ENCODE measurements at places on chromosomes 16 and 17.

- DNase-seq = no peak
Observed at GRCh38 chr16:11298143-11298900, 17.2 kb upstream of the PRM1 start.

GRCh38 chr17:13851889-13852288, 217.4 kb upstream of the COX10 start:
- no peak for DNase-seq

DNA sequence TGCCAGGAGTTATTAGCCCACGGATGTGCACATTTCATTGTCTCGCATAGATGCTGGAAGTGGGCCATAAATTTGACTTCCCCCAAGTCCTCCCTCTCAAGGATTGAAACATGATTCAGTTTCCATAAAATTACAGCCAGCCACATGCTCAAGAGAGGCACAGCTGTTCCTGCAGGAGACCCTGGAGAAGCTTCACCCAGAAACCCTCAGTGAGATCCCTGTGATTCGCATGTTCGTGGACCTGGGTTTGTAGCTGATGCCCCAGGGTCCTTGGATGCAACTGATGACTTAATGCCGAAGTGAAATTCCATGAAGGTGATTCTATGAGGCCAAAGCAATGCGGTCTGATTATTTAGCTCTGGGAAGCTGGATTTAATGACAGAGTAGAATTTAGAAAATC, 24.7 kb upstream of the AQP8 start:
- DNase-seq = no peak

GRCh38 chr16:81116285-81116684, 20.1 kb upstream of the GCSH start:
- no peak for DNase-seq

GRCh38 chr16:48542020-48542473, 67.9 kb downstream of the N4BP1 start:
- no peak for DNase-seq

- DNase-seq = no peak
Observed at GRCh38 chr17:73336408-73337329, 24.9 kb upstream of the CDC42EP4 start.

DNA sequence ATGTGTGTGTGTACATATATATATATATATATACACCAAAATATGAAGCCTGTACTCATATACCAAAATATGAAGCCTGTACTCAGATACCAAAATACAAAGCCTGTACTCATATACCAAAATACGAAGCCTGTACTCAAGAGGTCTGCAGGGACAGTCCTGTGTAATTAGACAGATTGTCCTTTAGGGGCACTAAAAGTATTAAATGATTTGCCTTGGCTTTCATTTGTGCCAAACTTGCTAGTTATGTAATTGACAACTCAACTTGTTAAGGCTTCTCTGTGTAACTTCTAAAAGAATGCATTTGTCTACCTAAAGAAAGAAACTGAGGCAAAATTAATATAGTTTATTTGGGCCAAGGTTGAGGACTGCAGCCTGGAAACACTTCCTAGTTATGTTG, 30.8 kb upstream of the DHX40 start:
- DNase-seq = no peak

DNA sequence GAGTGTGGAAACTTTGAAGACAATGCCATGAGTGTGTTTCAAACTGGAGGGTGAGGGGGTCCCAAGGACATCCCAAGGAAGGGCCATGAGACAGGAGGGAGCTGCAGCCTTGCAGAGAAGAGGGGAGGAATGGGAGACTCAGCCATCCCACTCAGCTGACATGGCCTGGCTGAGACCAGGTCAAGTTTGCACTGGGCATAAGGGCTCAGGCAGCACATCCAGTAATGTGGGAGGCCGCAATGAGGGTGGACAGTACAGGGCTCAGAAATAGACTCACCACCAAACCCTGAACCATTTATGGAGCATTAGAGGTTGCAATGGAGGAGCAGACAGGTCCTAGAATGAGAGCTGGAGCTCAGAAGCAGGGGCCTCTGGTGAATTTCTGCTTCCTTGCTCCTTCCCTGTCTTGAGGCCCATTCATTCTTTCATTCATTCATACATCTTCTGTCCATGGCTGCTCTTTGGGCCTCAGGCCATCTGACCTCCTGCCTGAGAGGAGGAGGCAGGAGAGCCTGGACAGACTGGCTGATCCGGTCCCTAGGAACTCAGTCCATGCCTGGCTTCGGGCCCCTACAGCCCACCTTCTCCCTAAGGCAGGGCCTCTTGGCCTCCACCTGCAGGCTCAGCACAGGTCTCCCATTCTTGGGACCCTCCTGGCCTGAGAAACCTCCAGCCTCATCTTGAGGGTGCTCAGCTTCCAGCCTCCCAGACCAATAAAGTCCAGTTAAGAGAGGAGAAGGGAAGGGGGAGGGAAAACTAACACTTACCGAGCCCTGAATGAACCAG, 70.5 kb upstream of the CDH5 start:
- no peak for DNase-seq

DNA sequence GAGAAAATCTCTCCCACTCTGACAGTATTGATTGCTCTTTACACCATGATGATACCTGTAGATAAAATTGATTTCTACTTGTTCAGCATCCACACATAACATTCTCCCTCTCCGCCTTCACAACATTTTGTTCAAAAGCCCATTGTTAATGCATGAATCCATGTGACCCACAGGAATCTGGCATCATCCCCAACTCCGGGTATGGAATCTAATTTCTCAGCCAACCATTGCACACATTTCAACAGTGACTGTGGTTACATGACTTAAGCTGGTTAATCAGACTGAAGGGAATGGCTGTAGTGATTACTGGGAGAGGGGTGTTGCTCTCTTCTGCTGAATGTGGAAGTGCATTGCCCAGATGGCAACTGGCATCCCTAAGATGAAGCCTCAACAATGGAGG, 161.4 kb upstream of the C16orf82 start:
- no peak for DNase-seq

DNA sequence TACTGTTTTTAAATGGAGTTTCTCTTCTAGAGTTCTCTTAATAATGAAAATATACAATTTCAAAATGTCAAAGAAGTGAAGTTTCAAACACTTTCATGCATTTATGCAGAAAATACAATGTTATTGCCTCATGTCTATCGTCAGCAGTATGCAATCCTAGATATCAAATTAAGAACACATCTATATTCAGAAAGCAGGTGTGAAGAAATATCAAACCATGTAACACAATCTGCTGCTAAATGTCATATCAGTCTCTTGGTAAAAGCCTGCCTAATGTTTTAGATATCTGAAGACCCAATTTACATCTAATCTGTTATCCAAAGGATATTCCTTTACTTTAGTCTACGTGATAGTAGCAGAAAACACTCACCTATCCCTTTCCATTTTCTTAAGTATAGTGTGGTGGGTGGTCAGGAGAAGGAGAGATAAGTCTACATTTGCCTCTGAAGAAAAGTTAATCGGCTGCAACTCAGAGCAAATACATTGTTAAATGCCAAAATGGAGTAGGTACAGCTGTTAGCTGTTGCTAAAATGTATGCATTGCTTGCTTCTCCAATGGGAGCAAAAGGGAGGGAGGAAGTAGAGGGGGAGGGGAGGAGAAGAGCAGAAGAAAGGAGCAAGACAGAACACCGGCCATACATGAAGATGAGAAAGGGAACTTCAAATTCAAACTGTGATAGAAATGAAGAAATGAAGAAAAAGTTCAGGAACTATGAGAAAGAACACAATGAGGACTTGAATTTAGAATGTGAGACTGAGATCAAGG, 64.9 kb downstream of the ITFG1 start:
- DNase-seq = no peak

GRCh38 chr16:74999609-75000480, 1.0 kb downstream of the ZNRF1 start:
- peak; percentile 3 for DNase-seq

- DNase-seq = no peak
Observed at GRCh38 chr17:30323895-30324319, 9.9 kb downstream of the TMIGD1 start.

- DNase-seq = no peak
Observed at GRCh38 chr17:45003877-45004276, 35.8 kb upstream of the C1QL1 start.

- no peak for DNase-seq
Observed at GRCh38 chr17:45298546-45299285, 18.1 kb downstream of the MAP3K14 start.

DNA sequence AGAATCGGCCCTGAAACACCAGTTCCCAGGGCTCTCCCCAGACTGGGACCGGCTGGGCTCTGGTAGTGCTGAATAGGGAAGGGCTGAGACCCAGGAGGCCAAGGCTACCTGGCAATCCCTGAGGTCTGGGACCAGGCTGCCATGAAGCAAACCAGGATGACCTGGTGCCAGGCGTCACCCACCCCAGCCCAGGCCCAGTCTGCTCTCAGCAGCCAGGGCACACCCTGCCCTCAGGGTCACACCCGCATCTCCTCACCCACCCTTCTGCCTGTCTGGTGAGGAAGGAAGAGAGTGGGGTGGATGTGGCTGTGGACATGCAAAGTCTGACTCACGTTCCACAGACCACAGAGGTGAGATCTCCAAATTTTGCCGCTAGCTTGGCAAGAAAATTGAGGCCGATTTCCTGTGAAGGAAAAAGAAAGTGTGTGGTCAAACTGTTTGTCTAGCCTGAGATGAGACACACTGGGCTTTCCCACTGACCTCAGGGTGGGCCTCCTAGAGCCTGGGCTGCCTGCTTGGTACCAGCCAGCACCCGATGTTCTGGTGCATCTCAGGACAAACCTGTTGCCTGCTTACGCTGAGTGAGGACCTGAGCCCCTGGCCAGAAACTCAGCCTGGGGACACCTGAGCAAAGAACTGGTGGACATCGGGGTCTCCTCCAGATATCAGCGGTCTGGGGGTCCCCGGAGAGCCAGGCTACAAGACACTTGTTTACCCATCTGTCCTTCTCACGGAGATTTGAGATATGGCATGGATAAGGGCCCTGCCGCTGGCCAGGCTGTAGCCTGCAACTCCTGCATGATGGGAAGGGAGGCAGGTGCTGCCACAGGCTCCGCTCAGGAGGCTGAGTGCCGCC, 6.3 kb upstream of the RAB37 start:
- DNase-seq = no peak

GRCh38 chr17:16584273-16584995, 15.4 kb upstream of the ZNF287 start:
- DNase-seq = peak; percentile 86

DNA sequence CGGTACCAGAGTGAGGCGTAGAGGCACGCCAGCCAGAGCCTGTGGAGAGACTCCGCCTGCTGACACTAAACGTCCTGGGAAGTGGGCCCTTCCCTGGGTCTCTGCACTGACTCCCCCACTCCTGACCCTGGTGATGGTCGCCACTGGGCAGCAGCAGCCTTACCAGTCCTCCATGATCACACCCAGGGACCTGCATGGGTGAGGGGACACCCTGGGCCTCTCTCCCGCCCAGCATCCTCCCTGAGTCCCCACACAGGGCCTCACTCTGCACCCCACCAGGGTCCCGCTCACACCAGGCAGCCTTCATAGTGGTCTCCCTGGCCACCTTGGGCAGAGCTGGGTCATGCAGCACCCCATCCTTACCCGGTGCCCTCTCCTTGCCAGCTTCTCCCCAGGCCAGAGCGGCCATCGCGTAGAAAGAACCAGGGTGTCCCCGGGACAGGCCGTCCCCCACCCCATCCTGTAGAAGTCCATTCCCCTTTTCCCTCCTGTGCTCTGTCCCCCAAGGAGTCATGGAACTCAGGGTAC, 10.7 kb downstream of the RGS11 start:
- DNase-seq = no peak

DNA sequence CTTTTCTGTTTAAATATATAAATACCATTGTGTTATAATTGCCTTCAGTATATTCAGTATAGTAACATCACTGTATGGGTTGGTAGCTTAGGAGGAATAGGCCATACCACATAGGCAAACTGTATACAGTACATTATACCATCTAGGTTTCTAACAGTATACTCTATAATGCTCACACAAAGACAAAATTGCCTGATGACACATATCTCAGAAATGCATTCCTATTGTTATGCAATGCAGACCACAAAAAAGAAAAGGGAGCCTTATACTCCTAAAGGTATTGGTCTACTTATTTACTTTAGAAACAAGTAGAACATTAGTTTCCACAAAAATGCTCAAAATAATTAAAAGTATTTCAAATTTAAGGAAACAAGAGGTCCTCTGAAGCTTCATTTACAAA, 47.9 kb downstream of the SETD6 start:
- DNase-seq = no peak

DNA sequence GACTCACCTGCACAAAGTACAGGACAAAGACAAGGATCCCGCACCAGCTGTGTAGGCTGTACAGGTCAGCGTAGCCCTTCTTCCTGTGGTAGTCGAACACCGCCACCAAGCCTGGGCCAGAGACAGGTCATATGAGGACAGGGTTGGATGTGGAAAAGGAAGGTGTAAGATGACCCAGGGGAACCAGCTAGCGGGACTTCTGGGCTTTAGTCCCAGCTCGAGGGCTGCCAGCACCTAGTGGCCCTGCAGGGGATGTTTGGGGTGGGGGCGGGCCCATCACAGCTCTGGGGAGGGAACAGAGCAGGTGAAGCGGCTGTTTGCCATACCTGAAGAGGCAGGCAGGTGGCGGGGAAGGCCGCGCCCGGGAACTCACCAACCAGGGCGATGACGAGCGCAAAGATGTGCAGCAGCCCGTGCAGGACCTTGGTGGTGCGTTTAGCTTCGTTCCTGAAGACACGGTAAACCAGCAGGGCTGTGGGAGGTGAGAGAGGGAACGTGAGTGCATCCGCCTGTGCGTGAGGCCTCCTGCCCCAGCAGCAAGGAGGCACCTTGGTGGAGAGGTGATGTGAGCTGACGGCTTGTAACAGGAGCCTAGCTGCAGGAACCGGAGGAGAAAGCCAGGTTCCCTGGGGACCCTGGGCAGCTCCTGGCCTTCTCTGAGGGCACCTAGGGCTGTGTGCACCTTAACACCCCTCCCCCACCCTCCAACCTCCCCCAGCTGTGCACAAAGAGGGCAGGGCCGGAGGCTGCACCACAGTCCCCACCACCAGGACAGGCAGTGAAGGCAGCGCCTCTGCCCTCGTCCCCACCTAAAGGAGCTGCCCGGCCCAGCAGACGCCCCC, 10.2 kb downstream of the CYB561 start:
- no peak for DNase-seq

DNA sequence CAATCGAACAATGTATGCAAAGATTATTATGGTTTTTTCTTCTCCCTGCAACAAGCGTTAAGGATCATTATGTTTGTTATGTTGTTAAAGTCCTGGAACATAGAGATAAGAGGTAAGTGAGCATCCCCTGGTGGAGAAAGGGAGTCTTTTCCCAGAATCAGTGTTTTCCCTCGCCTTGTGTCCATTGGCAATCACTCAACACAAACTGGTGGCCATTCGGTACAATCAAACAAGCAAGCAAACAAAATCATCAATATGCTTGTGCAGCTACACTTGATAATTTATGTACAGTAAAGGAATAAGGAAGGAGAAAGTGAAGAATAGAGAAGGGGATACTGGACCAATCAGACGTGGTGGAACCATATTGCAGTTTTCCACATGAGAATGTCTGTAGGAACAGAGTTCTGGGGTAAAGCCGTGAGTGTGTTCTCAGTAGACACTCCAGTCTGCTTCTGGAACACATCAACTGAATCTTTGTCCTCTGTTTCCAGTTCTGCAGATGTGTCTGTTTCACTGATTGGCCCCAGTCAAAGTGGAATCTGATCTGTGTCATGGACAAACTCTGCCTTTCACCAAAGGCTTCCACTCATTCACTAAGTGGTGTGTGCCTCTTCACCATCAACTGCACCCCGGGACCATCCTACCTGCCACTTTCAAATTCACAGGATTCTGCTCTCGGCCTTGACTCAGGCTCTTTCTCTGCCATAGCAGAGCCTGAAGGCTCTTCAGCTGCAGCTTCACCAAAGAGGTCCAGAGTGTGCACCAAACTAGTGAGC, 169.5 kb downstream of the AHSP start:
- no peak for DNase-seq

GRCh38 chr16:82657786-82658185, 31.0 kb downstream of the CDH13 start:
- no peak for DNase-seq
